Ammon's horn (tissue), 1 donor: ENCODE measurements at places on chromosomes 1 and 21.

- DNase-seq, result no peak
Measured at GRCh38 chr1:207069061-207069460, 16.0 kb downstream of the PFKFB2 start.

GRCh38 chr1:234277161-234277868 lies 95.9 kb upstream of the COA6 start:
- DNase-seq, result no peak

DNA sequence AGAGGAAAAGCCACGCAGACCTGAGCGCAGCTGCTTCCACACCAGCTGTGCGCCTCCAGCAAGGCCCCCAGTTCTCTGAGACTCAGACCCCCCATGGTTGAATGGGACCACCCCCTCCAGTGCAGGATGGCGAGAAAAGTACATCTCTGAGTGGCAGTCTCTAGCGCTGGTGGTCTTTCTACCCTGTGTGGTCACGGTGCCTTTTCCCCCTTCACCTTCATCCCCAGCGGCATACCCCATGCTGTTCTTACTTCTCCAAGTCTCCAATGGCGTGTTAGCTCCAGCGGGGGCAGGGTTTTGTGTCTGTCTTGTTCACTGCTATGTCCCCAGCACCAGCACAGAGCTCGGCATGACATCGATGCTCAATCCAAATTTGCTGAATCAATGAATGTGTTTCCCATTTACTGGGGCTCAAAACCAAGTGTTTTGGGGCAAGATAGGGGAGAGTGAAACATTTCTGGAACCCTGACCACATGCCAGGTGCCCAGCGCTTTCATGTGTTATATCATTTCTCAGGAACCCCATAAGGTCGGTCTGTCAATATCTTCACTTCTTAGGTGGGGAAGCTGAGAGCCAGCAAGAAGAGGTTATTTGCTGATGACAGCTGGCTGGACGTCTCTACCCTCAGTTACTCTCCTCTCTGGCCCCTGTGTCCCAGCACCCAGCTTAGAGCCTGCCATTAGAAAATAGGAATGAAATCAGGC lies 959 bp upstream of the SDC3 start:
- no peak for DNase-seq

DNA sequence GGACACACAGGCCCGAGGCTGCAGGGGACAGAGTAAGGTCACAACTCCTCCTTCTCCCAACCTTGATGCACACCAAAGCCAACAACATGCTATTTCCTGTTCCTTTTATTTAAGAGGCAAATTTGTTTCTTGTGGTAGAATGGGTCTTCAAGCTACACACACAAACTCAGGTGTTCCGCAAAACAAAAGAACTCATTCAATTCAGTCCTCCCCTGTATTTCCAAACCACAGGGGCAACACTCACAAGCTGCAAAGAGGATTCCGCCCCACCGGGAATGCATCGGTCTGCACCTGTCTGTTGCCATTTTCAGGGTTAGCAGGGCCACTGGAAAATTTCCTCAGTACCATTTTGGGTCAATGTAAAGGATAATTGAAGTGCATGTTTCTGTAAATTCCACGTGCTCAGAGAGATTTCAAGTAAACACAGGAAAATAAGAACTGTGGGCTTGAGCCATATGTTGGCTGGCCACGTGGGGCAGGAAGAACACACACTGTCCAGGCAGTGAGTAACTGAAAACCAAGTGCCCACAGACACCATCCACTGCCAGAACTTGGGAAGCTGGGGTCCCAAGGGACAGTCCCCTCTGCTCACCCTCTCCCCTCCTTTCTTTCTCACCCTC lies 145.2 kb upstream of the ERG start:
- DNase-seq, result no peak

- no peak for DNase-seq
Measured at GRCh38 chr1:205225901-205226765, 1.6 kb upstream of the TMCC2 start.

DNA sequence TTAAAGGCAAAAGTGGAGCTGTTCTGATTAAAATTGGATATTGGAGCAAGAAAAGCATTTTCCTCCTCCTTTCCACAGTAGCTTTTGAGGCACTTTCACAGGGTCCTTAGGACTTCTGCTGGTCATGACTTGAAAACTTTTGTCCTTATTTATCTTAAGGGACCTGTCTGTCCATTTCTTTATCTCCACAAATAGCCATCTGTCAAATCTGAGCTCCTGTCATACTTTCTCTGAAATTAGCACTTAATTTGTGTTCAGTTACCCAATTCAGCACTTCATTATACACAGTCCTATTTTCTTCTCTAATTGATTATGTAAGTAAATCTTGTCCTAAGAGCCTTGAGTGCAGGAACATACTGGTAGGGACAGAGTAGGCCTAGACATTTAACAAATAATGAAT lies 9.8 kb downstream of the POU2F1 start:
- DNase-seq, result no peak

- no peak for DNase-seq
Measured at GRCh38 chr1:212899845-212900244, 41.8 kb downstream of the FLVCR1 start.

DNA sequence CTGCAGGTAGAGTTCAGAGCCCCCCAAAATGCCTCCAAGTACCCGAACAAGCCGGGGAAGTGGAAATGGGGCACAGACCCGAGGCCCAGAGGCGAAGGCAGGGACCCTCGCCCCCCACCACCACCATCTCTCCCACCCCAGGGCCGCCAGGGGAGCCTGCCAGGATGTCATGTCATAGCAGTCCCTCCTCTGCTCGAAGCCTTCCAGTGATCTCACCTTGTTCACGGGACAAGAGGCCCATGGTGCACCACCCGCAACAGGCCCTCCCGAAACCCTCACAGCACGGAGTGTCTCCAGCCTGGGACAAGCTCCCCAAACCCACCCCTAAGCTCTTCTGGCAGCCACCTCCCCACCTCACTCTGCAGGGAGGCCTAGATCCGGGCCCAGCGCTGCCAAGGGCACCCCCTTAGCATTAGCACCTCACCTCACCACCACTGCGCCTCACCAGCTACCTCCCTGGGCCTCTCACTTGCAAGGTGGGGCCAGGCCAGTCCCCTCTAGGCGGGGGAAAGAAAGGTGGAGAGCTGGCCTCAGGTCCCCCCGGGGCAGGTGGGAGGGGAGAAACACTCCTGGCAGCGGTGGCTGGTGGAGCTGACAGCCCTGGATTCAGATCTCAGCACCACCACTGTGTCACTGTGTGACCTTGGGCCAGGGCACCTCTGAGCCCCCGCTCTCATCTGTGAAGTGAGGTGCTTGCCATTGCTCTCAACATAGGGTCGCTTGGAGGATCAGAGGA lies 13.3 kb downstream of the CHD5 start:
- DNase-seq, result no peak

- DNase-seq, result peak; percentile 51
Measured at GRCh38 chr1:108560874-108561459, 1.1 kb downstream of the EEIG2 start.

GRCh38 chr1:162019006-162019405 lies 4.7 kb downstream of the OLFML2B start:
- DNase-seq, result no peak

DNA sequence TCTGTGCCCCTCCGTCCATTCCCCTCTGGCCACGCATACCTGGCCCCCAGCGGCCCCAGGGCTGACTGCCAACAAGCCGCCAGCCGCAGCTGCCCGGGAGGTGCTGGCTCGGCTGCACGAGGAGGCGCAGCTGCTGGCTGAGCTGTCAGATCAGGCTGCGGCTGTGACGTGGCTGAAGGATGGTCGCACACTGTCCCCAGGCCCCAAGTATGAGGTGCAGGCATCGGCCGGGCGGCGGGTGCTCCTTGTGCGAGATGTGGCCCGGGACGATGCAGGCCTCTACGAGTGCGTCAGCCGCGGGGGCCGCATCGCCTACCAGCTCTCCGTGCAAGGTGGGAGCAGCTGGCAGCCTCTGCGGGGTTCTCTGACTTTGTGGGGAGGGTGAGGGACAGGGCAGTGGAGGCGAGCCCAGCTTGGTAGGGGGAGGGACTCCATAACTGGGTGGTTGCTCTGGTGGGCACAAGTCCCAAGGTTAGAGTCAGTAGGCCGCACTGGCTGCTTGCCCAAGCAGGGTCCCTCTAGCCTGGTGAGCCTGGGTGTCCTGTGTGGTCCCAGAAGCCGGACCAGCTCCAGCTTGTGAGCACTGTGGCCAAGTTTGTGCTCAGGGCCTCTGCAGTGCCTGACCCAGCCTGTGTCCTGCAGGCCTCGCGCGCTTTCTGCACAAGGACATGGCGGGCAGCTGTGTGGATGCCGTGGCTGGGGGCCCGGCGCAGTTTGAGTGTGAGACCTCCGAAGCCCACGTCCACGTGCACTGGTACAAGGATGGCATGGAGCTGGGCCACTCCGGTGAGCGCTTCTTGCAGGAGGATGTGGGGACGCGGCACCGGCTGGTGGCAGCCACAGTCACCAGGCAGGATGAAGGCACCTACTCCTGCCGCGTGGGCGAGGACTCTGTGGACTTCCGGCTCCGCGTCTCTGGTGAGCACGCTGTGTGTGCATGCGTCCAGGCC lies 8.8 kb downstream of the OBSCN start:
- no peak for DNase-seq

- no peak for DNase-seq
Measured at GRCh38 chr1:233605205-233605604, 8.7 kb upstream of the KCNK1 start.

- no peak for DNase-seq
Measured at GRCh38 chr1:180751921-180752320, 120.1 kb downstream of the XPR1 start.

GRCh38 chr21:35573472-35574374 lies 486.6 kb downstream of the SETD4 start:
- no peak for DNase-seq

GRCh38 chr1:165795894-165796293 lies 27.2 kb upstream of the TMCO1 start:
- DNase-seq, result no peak

GRCh38 chr1:212110617-212111016 lies 75.1 kb downstream of the DTL start:
- peak; percentile 30 for DNase-seq

GRCh38 chr1:153308540-153308939 lies 4.2 kb downstream of the PGLYRP3 start:
- DNase-seq, result no peak

GRCh38 chr1:10189659-10190058 lies 20.7 kb upstream of the KIF1B start:
- DNase-seq, result no peak

- peak; percentile 55 for DNase-seq
Measured at GRCh38 chr1:218463194-218464156, 118.3 kb downstream of the TGFB2 start.

DNA sequence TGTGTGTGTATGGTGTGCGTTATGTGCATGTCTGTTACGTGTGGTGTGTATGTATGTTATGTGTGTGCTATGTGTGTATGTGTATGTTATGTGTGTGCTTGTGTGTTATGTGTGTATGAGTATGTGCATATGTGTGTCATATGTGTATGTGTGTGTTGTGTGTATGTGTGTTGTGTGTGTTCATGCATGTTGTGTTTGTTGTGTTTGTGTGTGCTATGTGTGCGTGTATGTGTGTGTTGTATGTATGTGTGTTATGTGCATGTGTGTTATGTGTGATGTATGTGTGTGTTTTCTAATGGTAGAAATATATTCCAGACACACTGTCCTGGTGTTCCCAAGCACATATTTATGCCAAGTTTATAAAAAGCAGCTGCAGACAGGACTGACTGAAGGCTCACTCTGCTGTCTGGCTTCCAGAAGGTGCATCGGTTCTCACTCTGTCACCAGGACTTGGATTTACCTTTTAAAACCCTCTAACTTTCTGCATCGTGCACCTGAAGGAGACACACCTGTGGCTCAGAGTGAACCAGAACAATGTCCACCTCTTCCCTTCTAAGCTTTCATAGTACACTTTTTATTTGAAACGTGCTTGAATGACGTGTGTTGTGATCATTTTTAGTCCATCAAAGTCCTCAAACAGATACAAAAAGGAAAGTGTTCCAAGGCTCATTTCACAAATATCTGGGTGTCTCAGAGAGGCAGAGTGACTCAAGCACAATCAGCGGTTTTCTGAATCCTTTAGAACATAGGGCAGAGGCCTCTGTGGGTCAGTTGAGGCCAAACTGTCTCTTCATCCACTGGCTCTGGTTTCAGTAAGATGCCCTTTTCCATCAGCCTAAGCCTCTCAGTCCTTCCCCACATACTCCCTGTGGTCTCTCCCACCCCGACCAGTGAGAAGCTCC lies 49.9 kb downstream of the TOMM20 start:
- no peak for DNase-seq

- no peak for DNase-seq
Measured at GRCh38 chr1:34127006-34128000, 37.7 kb downstream of the CSMD2 start.

GRCh38 chr21:34930971-34931370 lies 118.1 kb downstream of the RUNX1 start:
- DNase-seq, result no peak

GRCh38 chr1:39089931-39090521 lies 63.9 kb downstream of the NDUFS5 start:
- peak; percentile 81 for DNase-seq

DNA sequence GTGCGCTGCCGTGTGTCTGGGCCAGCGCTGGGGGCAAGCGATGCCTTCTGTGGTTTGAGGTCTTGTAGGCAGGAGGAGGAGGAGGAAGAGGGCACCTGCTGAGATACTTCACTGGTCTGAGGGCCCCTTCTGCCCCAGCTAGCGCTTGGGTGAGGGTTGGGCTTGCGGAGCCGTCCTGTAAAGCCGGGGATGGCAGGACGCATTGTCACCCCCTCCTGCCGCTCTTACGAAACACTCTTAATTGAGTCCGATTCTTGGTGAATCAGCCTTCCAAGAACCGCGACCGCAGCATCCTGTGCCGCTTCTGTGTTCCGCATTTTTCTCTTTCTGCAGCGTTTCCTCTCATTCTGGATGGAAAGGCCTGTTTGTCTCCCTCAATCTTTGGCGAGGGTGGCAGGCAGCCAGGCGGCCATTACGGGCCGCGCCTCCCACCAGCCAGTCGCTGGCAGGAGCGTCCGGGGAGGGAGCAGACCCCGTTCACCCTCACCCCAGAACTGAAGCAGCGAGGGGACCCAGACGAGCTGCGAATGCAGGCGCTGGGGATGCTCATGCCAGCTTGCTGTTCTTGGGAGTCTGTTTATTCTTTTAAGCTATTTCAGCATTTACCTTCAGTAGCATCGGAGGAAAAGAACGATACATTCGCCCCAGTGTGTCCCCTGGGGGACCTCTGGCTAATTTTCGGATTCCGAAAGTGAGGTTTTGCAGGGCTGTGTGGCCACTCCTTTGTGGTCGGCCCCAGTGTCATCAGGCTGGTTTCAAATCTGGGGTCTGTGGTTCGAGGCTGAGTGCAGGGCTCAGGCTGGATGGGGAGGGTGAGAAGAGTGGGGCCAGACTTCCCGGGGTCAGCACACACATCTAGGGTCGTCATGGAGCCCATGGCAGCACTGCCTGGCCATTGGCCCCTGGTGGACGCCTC lies 62.7 kb downstream of the SKI start:
- peak; percentile 86 for DNase-seq

GRCh38 chr1:48374785-48375184 lies 97.2 kb downstream of the SPATA6 start:
- no peak for DNase-seq

DNA sequence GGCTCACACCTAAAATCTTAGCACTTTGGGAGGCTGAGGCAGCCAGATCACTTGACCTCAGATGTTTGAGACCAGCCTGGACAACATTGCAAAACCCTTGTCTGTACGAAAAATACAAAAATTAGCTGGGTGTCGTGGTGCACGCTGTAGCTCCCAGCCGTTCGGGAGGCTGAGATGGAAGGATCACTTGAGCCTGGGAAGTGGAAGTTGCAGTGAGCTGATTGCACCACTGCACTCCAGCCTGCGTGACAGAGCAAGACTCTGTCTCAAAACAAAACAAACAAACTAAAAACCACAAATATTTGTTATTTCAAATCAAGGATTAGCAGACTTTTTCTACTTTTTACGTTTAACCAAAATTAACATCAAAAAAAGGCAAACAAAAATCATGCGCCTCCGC lies 31.3 kb downstream of the INKA2 start:
- no peak for DNase-seq

- no peak for DNase-seq
Measured at GRCh38 chr1:100445565-100445964, 92.4 kb upstream of the GPR88 start.
